ENCODE measurements at places on chromosomes 16 and 17.

DNA sequence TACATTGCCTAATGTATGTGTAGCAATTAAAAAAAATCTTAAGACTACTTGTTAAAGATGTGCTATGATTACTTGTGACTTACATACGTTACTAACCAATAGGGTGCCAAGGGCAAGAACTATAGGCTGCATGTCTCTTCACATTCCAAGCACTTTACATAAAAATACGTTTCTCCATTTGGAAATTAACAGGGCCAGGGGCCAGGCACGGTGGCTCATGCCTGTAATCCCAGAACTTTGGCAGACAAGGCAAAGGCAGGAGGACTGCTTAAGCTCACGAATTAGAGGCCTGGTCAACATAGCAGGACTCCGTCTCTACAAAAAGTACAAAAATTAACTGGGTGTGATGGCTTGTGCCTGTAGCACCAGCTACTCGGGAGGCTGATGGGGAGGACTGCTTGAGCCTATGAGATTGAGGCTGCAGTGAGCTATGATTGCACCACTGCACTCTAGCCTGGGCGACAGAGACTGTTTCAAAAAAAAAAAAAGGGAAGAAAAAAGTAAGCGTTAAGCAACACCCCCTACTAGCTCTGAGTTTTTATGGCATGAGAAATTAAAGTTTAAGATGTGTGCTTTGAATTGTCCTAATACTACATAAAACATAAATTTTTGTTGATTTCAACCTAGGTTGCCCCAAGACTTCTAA, 12.3 kb downstream of the PSMD12 start:
- no peak for DNase-seq

- no peak for DNase-seq
Measured at GRCh38 chr16:52545898-52546266, 1.1 kb downstream of the TOX3 start.

- DNase-seq: no peak
Measured at GRCh38 chr16:67934306-67935100, 2.1 kb downstream of the PSMB10 start.

DNA sequence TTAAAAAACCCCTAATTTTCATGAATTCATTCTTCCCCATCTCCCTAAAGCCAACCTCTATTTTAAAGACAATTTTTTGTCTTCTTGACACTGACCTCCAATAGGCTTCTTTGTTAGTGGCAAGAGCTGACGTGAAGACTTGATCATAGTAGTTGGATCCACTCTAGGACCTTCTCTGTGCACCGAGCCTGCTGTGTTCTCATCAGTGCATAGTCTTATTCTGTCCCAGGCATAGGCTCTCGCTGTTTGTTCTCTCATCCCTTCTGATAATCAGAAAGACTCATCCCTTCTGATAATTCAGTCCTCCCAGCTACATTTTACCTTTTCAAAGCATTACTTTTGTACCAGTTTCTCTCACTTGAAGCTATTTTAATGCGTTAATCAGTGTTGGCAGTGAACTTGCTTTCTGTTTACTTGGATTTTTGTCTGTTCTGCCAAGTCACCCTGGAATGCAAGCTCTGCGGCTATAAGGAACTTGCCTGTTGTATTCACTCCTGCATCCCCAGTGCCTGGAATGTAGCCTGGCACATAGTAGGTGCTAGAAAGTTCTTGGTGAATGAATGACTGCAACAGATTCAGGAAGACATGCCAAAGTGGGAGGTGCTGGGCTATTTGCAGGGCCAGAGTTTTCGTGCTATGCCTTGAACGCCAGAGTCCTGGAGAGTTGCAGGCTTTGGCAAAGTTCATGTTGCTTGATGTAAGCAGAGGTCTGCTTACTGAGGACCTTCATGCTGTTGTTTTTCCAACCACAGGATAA, 147.6 kb upstream of the MPHOSPH6 start:
- DNase-seq: peak; percentile 26

DNA sequence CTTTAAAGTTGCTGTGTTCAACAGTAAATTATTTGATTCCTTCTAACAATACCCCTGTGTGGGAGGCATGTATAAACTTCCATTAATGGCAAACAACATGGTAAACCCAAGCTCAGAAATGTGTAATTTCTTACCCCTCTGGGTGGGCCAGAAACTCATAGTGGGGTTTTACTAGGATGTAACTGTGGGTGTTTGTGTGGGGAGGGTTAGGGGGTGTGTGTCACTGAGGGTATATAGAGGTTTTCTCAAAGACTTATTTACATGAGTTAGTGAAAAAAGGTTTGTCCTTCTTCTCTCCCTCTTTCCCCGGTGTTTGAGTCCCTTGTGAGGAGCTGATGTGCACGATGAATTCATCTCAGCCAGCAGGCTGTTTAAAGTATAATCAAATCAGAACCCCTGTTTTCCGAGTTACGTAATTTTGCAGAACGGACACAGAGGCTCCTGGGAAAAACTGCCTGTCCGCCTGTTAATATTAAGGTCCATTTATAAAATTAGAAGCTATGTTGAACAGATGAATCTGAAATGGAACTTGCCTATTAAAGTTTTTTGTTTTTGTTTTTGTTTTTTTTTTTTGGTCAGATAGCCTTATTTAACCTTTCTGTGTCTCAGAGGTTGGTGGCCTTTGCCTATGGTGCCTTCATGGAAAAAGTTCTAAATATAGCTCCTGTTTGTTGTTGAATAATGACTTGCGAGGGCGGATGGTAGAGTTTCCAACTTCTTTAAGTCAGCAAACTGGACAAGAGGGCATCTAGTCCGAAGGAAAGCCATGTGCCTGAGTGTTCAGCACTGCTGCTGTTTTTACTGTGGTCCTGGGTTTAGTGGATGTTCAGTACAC, 73.3 kb downstream of the MSI2 start:
- no peak for DNase-seq

DNA sequence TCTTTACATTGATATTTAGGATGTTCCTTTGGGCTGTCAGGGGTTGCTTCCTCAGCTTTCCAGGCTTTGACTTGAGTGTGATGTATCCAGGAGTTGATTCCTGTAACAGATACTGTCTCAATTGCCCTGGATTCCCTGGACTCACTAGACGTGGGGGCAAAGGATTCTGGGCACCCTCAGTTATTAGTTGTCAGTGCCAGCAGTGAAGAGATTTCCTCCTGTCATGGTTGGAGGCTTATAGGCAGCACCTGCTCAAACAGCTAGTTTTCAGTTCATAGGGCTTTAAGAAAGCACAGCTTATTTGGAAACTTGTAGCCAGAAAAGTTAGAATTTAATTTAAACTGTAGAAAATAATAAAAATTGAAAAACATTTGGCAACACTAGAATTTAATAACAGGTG, 9.5 kb upstream of the B4GALNT2 start:
- DNase-seq: no peak

- no peak for DNase-seq
Measured at GRCh38 chr16:67397036-67397801, 3.9 kb upstream of the TPPP3 start.

- DNase-seq: no peak
Measured at GRCh38 chr17:66331038-66331816, 28.8 kb downstream of the PRKCA start.

DNA sequence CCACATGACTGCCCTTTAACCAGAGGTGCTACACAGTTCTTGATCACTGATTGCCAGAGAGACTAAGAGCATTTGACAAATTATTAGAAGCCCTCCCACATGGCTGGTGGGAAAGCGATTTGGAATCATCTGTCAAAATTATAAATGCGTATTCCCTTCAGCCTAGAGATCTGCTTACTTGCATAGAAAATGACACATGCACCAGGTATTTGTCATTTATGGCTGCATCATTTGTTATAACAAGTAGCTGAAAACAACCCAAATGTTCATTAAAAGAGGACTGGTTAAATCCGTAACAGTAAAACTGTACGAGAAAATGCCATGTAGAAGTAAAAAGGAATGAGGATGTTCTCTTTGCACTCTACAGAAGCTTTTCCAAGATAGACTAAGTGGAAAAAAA, 21.4 kb downstream of the BCO1 start:
- no peak for DNase-seq

DNA sequence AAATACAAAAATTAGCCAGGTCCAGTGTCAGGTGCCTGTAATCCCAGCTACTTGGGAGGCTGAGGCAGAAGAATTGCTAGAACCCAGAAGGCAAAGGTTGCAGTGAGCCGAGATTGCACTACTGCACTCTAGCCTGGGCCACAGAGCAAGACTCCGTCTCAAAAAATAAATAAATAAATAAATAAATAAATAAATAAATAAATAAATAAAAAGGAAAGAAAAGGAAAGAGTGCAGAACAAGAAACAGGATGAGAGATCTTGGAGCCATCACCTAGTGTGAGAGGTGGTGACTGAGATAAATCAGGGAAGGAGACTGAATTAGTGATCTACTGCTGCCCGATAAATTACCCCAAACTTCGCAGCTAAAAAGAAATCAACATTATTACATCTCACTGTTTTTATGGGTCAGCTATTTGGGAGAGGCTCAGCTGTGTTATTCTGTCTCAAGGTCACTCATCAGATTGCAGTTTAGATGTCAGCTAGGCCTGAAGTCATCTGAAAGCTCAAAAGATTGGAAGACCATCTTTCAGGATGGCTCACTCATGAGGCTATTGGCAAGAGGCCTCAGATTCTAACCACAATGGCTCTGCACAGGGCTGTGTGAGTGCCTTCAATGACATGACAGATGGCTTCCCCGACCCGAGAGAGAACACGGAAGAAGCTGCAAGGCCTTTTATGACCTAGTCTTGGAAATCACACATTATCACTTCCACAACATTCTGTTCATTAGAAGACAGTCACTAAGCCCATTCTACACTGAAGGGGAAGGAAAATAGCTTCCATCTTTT, 66.4 kb downstream of the CMC2 start:
- no peak for DNase-seq

GRCh38 chr17:73343739-73344454, 32.1 kb upstream of the CDC42EP4 start:
- DNase-seq: no peak

DNA sequence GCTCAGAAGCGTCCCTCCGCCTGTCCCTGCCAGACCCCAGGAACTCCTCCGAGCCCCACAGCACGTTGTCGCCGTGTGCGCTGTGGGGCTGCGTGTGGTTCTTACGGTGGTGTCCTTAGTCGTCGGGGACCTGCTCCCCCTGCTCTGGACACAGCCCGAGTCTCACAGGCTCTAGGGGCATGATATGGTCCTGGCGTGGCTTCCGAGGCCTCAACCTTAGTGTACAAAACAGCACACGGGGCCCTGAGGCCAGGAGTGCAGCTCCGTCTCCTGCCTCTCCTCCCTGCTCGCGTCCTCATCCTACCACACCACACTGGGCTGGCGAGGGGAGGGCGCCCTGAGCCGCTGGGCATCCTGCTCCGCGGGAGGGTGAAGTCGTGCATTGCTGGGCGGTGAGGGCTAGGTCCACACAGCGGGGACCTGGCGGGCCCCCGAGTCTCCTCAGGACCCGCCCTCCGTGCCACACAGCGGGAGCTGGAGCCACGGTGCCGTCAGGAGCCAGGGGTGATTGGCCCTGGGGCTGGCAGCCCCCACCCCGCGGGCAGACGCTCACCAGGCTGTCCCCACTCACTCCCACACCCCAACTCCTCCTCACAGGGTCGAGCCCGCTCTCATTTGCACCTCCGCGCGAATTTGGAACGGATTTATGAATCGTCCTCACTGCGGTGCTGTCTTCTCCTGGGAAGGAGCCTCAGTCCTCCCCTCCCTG, 1.2 kb upstream of the MAFG start:
- DNase-seq: no peak

DNA sequence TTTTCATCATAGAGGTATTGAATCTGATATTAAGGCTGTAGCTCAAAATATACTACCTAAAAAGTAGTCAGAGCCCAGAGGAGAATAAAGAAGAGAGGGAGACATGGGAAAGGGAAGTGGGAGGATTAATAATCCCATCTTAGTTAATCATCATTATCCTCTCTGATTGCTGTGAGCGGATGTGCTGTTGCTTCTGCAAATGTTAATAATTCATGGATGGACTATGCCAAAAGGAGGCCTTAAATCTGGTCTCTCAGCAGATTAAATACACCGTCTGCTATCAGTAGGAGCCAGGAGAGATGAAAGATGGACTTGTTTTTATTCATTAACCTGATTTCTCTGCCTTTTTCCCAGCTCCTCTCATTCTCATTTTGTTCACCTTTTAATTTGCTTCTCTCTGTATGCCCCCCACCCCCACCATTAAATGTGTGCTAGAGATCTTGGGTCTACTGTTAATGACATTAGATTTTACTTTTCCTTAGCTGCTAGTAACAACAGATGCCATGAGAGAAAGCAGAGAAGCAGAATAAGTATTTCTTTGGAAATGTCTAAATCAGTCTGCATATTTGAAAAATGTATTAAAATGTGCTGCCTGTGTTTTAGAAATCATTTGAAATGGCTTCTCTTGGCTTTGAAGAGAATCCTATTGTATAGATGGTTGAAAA, 44.2 kb downstream of the NUP93 start:
- no peak for DNase-seq

GRCh38 chr17:60888812-60889709, 211.4 kb downstream of the BCAS3 start:
- peak; percentile 72 for DNase-seq

- no peak for DNase-seq
Measured at GRCh38 chr17:80720610-80721577, 176.3 kb downstream of the RPTOR start.

DNA sequence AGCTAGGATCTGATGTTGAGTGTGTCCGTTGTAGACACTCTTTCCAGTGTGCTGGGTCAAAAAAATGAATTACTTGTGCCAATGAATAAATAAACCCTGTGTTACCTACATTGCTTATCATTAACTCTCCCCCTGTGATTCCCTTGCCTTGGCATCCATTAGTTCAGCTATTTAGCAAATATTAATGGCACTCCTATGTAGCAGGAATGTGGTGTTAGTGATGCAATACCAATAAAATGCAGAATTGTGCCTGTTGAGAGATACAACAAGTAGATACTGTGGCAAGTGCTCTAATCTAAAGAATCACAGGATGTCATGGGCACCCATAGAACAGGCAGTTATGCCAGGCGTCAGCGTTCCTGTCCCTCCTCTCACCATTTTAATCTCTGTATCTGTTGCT, 343.2 kb downstream of the PMP22 start:
- no peak for DNase-seq

DNA sequence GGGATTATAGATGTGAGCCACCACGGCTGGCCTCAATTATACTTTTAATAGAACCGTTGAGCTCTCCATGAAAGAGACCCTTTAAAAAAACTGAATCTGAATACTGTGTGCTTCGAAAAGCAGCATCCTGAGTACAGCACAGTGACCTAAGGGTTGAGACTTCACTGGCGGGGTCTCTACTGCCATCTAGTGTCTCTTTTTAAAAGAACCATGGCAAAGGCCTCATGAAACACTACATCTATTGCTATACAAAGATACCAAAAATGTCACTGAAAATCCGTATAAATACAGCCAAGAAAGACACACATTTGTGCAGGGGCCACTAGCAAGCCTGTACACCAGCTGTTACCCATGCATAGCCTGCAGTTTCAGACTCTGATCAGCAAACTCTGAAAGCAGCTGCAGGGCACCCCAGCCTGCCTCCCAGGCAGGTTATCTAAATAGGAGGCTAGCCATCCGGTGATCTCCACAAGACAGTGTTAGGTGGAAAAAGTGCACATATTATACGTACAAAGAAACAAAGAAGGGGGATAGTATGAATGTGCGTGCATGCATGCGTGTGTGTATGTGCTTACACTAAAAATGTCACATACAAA, 35.3 kb downstream of the NPLOC4 start:
- peak; percentile 23 for DNase-seq
